ENCODE measurements at places on chromosomes 12 and 14.

GRCh38 chr12:76028571-76029277 lies 2.9 kb downstream of the PHLDA1 start:
- no peak for DNase-seq

- DNase-seq: no peak
Measured at GRCh38 chr14:101554991-101555668, 6.2 kb upstream of the DIO3 start.

- no peak for DNase-seq
Measured at GRCh38 chr12:101018540-101018939, 191.5 kb downstream of the SLC5A8 start.

DNA sequence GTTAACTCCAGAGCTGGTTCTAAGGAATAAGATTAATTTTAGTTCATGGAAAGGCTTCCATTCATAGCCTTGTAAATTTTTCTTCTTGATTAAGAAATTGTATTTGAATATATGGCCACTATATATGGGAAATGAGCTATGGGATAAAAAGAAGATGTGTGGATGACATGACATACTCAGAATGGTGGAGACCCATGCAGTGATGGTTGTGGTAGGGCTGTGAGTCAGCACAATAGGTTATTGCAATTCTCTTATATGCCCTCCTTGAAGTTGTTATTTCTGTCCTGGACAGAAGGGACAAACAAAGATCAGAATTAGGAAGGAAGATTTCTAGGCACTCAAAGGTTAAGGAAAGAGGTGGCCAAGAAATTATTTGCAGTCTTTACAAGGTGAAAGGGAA lies 21.5 kb downstream of the RASSF9 start:
- no peak for DNase-seq

DNA sequence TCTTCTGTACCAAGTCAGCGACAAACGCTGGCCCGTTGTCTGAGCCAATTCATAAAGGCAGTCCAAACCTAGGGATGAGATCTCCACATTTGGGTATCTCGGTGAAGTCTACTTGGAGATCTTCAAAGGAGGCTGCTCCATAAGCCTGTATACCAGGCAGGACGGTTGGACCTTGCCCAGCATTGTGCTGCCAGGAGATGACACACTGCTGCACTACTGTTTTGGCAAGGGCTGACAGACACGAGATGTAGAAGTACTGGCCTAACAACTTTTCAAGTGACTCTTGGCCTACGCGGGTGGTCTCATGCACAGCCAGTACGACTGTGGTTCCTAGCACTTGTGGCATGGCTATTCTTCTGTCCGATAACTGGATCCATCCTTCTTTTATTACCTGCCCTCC lies 135.3 kb downstream of the SLC38A6 start:
- DNase-seq: no peak

DNA sequence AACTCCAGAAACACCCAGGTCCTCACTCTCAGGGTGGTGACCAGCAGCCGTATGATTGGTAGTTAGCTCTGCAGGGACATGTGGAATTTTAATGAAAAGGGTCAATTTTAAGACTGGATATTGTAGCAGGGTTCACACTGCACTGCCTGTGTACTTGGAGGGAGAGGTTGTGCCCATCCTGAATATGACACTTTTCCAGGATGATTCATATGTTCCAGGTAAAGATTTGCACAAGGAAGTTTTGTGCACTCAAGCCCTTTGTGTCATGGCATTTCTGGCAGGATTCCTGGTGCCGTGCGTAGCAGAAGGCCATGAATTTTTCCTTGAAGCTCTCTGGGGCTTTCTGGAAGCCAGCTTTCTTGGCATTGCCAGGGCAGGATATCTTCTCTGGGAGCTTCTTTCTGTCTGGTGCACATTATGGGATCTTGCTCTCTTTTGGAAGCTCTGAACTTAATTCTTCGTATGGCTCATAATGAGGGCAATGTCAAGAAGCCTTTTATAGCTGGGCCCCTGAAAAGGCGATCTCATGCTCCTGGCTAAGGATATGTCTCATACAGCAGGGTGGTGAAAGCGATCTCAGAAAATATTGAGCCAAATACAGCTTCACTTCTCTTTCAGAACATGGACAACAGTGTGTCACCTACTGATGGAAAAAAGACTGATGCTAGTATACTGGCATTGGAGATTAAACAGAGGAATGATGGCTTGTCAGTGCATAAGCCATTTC lies 1133.9 kb downstream of the AACS start:
- DNase-seq: no peak

- DNase-seq: no peak
Measured at GRCh38 chr14:91568626-91569025, 58.5 kb upstream of the PPP4R3A start.

- no peak for DNase-seq
Measured at GRCh38 chr12:88433997-88434703, 146.1 kb downstream of the KITLG start.

GRCh38 chr12:19945559-19946435 lies 422.5 kb upstream of the PDE3A start:
- DNase-seq: no peak

DNA sequence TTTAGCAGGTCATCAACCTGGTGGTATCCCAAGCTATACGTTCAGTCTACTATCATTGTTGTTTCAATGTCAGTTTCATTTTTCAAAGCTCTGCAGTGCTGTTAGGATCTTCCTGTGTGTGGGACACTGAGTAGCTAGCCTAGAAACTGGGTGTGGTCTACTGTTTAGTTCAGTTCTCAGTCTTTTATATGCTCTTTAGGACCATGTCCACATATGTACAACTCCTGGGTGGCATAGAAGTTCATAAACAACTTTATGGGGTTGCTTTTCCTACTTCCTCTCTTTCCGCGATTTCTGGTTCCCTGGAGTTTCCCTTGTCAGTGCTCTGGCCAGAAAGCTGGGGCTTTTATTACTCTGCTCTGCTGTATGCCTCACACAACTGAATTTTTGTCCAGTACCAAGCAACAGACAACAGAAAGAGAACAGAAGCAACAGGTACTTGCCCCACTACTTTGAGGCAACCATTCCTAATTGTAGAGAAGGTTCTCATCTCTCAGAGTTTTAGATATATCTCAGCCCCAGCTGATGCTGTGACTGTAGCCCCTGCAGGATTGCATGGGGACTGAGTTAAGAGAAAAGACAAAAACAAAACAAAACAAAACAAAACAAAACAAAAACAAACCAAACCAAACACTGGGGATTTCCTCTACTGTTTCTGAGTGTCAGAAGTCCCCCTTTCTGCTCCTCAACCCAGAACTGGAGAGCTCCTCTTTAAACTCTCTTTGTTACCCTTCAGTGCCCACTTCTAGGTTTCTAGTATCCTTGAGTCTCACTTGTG lies 30.3 kb downstream of the MIS18BP1 start:
- DNase-seq: no peak

GRCh38 chr12:51938726-51939125 lies 12.8 kb upstream of the ACVR1B start:
- no peak for DNase-seq

- DNase-seq: no peak
Measured at GRCh38 chr12:4296751-4297150, 23.2 kb downstream of the CCND2 start.

DNA sequence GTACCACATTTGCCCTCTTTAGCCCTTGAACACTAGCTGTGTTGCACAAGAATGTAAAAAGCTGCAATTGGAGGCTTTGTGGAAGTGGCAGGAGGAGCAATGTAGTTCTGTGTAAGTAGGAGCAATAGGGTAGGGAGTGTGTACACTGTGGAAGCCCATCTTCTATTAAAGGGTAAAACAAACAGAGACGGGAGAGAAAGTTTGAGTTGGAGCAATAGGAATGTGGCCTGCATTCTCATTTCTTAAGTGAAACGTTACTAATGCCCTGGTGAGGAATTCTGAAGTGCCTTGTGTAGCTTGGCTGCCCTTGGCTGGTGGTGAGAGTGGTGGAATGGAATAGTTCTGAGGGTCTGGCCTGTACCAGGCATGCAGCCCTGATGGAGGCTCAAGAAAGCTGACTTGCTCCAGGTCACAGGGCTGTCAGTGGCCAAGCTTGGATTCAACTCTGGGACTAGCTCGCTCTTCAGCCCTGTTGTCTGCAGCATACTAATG lies 38.8 kb upstream of the ATP23 start:
- DNase-seq: no peak

GRCh38 chr12:20757-21156 lies 45.8 kb upstream of the IQSEC3 start:
- DNase-seq: no peak

GRCh38 chr14:49862089-49862673 lies 9.6 kb upstream of the NEMF start:
- DNase-seq: peak; percentile 93

DNA sequence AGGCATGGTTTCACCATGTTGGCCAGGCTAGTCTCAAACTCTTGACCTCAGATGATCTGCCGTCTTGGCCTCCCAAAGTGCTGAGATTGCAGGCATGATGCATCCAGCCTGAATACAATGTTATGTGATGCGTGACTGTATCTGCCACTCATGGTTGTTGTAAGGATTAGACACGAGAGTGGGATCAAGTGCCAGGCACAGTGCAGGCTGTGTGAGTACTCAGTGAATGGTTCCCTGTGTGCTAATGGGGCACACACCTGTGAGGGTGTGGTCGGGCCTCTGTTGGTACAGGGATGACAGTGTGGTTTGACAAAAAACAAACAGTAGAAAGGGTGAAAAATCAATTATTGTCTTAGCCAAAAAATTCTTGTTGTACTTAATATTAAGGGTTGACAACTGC lies 61.8 kb downstream of the TECPR2 start:
- DNase-seq: no peak

DNA sequence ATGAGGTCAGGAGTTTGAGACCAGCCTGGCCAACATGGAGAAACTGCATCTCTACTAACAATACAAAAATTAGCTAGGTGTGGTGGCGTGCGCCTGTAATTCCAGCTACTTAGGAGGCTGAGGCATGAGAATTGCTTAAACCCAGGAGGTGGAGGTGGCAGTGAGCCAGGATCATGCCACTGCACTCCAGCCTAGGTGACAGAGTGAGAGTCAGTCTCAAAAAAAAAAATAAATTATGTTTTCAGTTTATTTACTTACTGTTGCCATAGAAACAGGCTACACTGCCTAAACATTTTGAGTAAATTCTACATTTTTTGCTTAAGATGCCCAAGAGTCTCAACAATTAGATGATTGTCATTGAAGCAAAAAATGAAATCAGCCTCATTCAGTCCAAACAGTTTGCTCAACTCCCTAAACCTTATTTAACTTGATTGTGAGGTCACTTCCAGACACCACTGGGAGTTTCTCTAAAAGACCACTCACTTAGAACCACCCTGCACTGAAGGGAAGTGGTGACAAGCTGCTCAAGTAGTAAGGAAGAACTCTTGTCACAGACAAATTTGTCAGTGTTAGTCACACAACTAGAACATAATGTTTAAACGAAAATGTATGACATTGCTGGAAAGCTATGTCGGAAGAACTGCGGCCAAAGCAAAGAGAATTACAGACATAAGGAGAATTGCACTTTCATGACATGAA lies 9.8 kb upstream of the GNPNAT1 start:
- peak; percentile 20 for DNase-seq

GRCh38 chr12:77592836-77593235 lies 237.9 kb upstream of the NAV3 start:
- no peak for DNase-seq

GRCh38 chr12:104471336-104471735 lies 14.6 kb downstream of the CHST11 start:
- DNase-seq: no peak

GRCh38 chr14:57375156-57375555 lies 15.2 kb upstream of the NAA30 start:
- DNase-seq: no peak

- peak; percentile 65 for DNase-seq
Measured at GRCh38 chr12:117836999-117837736, 131.6 kb downstream of the KSR2 start.

DNA sequence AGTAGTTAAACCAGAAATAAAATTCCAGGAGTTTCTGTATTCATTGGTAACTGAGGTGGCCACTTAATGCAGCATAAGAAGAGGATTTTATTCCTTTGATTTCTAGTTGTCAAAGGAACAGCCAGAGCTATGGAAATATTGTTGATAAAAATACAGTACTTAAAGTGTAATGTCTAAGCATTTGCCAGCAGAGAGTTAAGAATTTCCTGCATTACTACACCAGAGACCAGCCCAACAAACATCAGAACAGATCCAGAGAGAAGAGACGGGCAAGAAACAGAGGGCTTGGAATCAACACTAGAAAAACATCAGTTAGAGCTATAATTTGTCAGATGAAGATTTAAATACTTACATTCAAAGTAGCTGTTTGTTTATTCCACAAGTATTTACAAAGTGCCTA lies 77.9 kb downstream of the ST8SIA1 start:
- no peak for DNase-seq

DNA sequence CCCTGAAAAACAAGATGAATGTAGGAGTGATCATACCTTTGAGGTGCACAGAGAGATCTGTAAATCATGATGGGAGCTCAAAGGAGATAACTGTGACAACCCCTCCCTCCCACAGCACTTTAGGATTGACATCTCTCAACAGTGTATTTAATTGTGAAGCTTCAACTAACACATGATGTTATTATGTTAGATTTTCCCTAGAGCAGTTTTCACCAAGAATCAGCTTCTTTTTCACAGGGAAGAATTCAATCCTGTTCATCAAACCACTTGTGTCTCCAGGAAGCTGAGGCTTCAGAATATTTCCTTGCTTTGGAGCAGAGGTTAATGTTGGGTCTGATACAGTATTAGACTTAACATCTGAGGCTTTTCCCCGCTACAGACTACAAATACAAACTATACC lies 11.8 kb downstream of the RPS6KA5 start:
- no peak for DNase-seq

DNA sequence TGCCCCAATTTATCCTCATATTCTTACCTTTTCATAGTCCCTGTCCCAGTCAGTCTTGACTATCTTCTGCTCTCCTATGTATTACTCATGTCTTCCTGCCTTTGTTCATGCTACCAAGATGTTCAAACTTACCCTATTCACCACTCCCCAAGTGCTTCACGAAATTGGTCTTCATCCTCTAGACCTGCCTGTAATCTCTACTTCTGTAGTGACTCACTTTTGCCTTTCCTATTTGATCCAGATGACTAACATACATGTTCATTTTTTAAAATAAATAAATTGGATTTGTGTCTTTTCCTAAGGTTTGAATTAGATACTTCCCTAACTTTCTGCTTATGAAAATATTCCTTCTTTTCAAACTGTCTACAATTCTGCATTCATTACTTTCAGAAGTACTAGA lies 107.7 kb upstream of the PPM1H start:
- DNase-seq: no peak

GRCh38 chr12:55041345-55042055 lies 21.7 kb downstream of the NEUROD4 start:
- DNase-seq: no peak

- no peak for DNase-seq
Measured at GRCh38 chr12:116497051-116497591, 62.1 kb upstream of the MAP1LC3B2 start.
